Left lobe of liver (tissue), 2 donors: ENCODE measurements at places on chromosomes 12 and 14.

DNA sequence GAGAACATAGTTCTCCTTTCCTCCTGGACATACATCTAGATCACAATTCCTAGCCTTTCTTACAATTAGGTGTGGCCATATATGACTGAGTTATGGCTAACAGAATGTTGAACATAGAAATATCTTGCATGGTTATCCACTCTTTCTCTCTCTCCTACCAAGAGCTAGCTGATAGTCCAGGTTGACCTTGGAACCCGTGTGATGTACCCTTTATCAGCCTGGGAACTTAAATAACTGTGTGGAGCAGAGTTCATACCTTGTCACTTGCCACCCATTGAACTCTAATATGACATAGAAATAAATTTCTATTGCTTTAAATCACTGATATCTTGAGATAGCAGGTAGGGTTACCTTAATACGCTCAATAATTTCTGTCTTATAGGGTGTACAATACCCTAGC is 115.9 kb downstream of the TPH2 start:
- no peak for DNase-seq

DNA sequence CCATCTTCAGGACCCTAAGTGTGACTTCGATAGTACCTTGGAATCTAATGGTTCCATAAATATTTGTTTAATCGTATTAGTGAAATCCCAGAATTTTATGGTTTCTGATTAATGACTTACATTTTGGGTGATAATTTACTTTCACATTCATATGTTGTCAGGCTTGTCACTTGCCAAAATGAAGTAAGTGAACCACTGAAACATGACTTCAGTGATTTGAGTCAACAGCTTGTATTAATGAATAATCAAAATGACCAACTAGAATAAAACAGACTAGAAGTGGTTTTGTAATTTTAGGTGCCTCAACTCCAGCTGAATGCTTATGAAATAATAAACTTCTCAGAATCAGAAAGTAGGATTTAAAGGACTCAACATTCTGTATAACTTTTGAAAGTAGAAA is 517.1 kb downstream of the PRKD1 start:
- no peak for DNase-seq

- peak; percentile 74 for DNase-seq
Measured at GRCh38 chr12:80937391-80938238, at the start of gene LIN7A. Gene LIN7A, minus strand, starts transcription at chr12:80937934. Its CDS starts 212 bp downstream, at chr12:80937722.

DNA sequence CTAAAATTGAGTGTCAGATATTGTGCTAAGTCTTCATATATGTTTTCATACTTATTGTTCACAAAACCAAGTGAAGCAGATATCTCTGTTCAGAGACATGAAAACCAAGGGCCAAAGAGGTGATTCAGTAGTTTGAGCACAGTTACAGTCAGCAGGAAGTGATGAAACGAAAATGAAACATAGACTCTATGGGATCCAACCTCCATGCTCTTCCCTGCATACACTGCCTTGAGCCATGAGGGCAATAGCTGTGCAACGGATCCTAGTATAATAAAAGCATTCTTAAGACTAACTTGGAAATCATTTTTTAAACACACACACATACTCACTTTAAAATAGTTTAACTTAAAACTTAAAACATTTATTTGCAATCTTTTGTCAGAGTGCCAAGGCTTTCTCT is 27.9 kb downstream of the ESR2 start:
- DNase-seq = no peak

- DNase-seq = no peak
Measured at GRCh38 chr14:103550451-103551337, 11.8 kb downstream of the BAG5 start.

- peak; percentile 71 for DNase-seq
Measured at GRCh38 chr14:94548999-94549985, 11.9 kb upstream of the SERPINA4 start.

- DNase-seq = no peak
Measured at GRCh38 chr12:122082621-122083356, 4.2 kb downstream of the MLXIP start.

- DNase-seq = no peak
Measured at GRCh38 chr14:38357557-38357956, 101.7 kb upstream of the CLEC14A start.

- DNase-seq = no peak
Measured at GRCh38 chr12:53268630-53269562, 797 bp downstream of the ESPL1 start.

GRCh38 chr12:28905220-28905955 is 243.7 kb upstream of the FAR2 start:
- DNase-seq = no peak

DNA sequence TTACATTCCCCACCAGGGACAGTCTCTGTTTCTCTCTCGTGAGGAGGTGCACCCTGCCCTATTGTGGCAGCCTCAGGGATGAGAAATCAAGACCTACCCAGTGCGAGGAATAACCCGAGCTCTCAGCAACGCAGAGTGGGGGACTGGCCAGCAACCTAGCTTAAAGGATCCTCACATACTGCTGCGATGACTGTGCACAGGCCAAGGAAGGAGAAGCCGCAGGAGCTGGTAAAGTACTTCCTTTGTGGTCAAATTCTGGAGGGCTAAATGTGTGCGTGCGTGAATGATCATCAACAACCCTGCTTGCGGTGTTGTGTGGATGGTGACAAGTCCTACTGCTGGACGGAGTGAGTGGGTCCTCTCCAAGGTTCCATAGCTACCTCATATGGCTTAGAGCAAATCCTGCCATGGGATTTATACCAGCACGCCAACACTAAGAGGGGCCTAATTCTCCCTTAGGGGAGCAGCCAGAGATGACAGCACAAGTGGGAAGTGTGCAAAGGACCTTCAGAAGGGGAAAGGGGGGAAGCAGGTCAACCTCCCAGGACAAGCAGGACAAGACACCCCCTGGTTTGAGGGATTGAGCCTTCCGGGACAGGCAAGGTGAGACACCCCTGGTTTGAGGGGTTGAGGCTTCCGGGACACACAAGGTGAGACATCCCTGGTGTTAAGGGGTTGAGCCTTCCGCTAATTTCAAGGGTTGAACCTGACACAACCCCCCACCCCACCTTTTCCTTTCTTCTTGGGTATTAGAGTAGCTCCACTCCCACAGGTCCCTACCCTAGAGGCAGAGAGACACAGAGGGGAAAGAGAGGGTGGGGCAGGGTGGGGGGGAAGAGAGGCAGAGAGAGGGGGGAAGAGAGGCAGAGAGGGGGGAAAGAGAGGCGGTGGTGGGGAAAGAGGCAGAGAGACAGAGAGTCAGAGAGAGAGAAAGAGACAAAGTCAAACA is 58.8 kb upstream of the AP4S1 start:
- no peak for DNase-seq

DNA sequence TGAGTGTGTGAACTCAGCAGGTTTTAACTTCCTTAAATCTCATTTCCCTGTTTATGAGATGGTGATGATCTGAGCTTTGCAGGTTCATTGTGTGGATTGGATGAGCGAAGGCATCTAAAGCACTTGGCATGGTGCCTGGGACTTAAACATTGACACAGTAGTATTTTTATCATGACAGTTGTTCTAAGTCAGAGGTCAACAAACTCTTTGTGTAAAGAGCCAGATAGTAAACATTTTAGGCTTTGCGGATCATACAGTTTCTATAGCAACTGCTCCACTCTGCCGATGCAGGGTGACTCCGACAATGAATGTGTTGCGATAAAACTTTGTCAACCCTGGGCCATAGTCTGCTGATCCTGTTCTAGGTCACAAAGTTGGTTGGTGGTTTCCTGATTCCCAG is 25.2 kb downstream of the SLC24A4 start:
- no peak for DNase-seq

DNA sequence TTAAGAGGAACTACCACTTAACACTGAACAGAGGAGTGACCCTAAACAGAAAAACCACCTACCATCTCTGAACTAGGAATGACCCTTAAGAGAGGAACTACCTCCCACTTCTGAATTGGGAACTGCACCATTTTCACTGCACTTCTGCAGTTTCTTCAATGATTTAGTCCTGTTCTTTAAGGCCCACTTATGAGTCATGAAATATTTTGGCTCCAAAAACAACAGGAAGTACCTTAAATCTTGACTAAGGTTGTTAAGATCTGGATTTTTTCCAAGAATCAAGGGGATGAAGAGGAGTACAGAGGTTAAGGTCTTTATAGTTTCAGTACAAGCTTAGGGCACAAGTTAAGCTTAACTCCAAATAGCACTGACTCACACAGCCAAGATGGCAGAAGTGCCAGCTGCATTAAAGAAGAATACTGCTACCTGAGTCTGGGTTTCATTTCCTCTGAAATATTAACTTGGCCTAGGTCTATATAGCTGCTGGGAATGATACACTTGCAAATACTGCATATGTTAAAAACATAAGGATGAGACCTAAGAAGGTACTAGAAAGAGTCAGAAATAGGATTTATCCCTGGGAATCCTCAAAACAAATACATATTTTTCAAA is 4.2 kb downstream of the NPC2 start:
- no peak for DNase-seq

GRCh38 chr14:22384167-22384549 is 204.9 kb downstream of the DAD1 start:
- DNase-seq = no peak

DNA sequence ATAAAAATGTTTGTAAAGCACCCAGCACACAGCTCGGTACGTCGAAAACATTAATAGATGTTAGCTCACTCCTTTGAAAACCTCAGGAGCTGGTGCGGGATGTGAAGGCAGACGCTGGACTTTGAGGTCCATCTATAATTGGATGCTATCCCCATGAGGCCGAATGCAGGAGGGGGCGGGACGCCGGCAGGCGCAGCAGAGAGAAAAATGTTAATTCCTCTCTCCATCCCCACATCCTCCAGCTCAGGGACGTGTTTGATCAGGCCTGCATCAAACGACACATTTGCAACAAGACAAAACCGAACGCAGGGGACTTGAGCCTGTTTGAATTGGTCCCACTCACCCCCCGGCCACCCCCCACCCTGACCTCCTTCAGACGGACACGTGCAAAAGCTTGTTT is 231.0 kb downstream of the RBM19 start:
- no peak for DNase-seq

GRCh38 chr12:59736786-59737185 is 141.0 kb downstream of the SLC16A7 start:
- DNase-seq = no peak

- DNase-seq = no peak
Measured at GRCh38 chr14:29937116-29937515, 9.5 kb upstream of the PRKD1 start.

DNA sequence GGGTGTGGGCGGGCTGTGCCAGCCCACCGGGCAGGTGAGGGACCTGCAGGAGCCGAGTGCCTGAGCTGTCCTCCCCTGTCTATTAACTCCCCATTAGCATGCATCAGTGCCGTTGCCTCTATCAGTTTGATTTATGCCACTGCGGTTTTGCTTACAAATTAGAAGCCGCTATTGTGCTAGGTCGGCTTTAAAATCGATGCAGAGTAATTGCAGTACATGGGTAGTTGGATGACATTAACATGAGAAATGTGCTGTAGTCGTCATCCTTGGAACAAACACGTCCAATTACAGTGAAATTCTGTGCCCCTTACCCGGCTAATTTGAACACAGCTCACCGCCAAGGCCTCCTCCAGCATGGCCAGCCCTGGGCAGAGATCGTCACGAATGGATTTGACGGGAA is 145.8 kb downstream of the TSPAN9 start:
- DNase-seq = no peak

DNA sequence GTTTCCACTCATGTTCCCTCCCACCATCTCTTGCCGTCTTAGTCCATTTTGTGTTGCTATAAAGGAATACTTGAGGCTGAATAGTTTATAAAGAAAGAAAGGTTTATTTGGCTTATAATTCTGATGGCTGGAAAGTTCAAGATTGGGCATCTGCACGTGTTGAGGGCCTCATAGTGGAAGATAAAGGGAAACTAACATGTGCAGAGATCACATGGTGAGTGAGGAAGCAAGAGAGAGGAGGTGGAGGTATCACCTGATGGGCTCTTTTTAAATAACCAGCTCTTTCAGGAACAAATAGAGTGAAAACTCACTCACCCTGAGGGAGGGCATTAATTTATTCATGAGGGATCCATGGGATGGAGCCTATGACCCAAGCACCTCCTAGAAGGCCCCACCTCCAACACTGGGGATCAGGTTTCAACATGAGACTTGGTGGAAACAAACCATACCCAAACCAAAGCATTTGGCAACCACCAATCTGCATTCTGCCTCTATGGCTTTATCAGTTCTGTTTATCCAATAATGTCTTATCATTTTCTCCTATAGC is 29.5 kb downstream of the MYO1H start:
- no peak for DNase-seq

- DNase-seq = no peak
Measured at GRCh38 chr12:64532734-64533351, 77.5 kb upstream of the RASSF3 start.

DNA sequence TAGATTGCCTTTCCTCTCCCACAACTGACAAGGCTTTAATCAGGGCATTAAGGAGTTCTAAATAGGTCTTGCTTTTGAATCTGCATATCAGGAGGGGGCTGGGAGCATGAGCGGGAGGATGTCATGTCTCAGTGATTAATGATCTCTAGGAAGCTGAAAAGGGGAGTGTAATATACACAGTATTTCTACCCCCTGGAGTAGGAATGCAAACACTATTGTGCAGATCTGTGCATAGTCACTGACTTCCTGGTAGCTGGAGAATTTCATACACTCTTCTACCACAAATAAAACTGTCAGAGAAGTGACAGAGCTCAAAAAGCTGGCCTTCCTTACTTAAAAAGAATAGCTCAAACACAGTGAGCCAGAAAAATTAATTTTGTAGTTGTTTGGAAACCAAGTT is 65.8 kb downstream of the RIC8B start:
- no peak for DNase-seq

- DNase-seq = no peak
Measured at GRCh38 chr12:128672893-128673292, 150.9 kb downstream of the SLC15A4 start.

- DNase-seq = no peak
Measured at GRCh38 chr14:51554953-51555352, 96.8 kb upstream of the FRMD6 start.

DNA sequence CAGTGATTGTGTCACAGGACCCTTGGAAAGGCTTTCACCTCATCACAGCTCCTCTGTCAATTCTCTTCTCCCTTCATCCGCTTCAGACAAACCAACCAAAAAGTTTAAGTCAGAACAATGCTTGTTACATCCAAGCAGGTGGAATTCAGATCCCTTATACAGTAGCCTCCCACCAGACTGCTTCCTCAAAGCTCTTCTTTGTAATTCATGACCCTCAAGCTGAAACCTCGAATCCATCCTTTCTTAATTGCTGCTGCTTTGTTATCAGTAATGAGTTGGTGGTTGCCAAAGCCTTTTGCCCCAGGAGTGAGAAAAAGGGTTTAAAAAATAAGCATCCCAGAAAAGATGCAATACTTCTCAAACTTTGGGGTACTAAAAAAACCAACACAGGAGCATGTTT is 9.5 kb downstream of the BEST3 start:
- no peak for DNase-seq

DNA sequence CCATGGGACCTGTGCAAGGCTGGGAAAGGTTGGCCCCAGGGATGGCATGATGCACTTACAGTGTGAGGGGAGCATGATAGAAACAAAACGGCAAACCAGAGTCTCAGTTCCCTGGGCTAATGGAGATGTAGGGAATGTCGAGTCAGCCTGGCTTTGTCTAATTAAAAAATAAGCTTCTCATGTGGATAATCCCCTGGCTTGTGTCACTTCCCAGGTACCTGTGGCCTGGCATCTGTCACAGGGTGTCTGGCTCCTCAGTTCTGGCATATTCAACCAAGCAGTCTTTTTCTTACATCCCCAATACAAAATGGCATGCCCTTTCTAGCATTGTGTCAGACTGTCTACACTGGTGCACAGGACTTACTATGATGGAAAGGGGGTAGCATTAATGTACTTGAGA is 261.4 kb downstream of the GRIN2B start:
- no peak for DNase-seq

GRCh38 chr12:18101043-18101442 is 11.1 kb upstream of the RERGL start:
- DNase-seq = no peak
